ENCODE measurements at places on chromosomes 7 and 10. TPM values are rescaled to one million over a fixed set of nuclear protein-coding genes. Genes with fewer than 3 reads are reported as not detected.

GRCh38 chr7:604001-604883 lies 84.6 kb upstream of the PDGFA start:
- peak; percentile 84 for DNase-seq
- H3K4me1 ChIP-seq, result peaks cover 59% of the 10 kb centered on the region
- H3K4me3 ChIP-seq, result no peak overlapping the region

- H3K4me3 ChIP-seq, result no peak overlapping the region
- H3K36me3 ChIP-seq, result no peaks in the 10 kb centered on the region
- H3K27me3 ChIP-seq, result no peaks in the 10 kb centered on the region
Measured at GRCh38 chr7:11208883-11209465, 235.3 kb downstream of the PHF14 start.

DNA sequence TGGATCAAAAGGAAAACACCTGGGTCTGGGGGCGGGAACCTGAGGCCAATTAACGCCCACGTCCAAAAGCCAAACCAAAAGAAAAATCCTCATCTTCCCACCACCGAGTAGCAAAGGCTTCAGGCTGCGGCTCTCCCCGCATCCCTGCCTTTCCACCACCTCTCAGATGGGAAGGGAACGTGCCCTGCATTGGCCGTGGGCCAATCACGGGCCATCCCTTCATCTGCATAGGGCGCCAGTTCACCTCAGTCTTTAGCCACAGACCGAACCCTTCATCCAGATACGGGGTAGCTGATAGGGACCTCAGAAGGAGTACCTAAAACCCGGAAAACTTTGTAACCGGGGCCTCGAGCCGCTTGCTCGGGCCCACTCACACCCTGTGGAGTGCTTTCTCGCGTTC lies 626 bp downstream of the PRPF18 start:
- H3K4me3 ChIP-seq, result peak overlapping the region; percentile 78
- H3K27ac ChIP-seq, result no peak overlapping the region
- peaks cover 12% of the 10 kb centered on the region for H3K27me3 ChIP-seq
- DNase-seq, result no peak

DNA sequence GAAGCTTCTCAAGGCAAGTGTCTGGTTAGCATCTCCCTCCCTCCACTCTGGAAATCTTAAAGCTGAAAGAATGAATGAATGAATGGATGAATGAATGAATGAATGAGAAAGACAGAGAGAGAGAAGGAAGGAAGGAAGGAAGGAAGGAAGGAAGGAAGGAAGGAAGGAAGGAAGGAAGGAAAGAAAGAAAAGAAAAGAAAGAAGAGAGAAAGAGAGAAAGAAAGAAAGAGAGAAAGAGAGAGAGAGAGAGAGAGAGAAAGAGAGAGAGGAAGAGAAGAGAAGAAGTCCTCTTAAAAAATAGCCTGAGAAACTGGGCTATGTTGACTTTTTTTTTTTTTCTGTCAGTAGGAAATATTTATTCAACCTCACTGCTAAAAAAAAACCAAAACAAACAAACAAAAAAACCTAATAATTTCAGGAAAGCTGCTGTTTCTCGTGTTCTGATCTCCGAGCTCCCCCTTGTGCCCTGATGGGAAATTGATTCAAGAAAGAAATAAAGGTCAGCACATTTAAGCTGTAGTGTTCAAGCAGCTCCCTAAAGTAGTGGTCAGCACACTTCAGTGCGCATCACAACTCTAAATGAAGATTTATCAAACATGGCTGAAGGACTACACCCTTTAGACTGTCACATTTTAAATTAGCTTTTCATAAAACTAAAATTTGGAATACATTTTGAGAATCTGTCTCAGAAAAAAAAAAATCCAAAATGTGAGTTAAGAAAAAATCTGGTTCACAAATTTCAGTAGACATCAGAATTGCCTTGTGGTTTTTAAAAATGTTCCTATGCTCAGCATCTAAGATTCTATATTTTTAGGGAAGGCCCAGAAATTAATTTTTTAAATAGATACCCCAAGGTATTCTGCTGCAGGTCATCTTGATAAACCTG lies 154.3 kb downstream of the ELAPOR2 start:
- no peak overlapping the region for H3K27ac ChIP-seq
- no peaks in the 10 kb centered on the region for H3K36me3 ChIP-seq
- H3K27me3 ChIP-seq, result no peaks in the 10 kb centered on the region
- H3K4me3 ChIP-seq, result no peak overlapping the region
- DNase-seq, result peak; percentile 35

DNA sequence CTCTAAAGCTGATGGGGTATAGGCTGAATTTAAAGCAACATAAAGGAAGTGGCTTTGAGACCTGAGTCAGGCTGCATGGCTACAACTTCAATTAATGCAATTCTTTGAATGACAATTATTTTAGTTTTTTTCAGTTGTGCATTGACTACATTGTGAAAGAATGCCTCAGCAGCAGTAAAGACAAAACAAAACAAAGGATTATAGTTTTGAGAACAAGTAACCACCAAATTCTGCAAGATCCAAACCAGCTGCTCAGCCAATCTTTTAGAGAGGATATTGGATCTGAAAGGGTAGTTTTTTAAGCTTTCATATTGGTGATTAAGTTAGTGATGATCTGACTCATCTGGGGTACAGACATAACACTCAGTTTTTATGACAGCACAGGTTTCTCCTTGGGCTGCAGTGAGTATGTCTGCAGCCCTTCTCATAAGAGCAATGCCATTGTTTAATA lies 40.6 kb upstream of the ABCA13 start:
- H3K27me3 ChIP-seq, result no peaks in the 10 kb centered on the region
- H3K36me3 ChIP-seq, result no peaks in the 10 kb centered on the region
- no peak for DNase-seq
- H3K4me1 ChIP-seq, result no peaks in the 10 kb centered on the region
- no peak overlapping the region for H3K4me3 ChIP-seq

DNA sequence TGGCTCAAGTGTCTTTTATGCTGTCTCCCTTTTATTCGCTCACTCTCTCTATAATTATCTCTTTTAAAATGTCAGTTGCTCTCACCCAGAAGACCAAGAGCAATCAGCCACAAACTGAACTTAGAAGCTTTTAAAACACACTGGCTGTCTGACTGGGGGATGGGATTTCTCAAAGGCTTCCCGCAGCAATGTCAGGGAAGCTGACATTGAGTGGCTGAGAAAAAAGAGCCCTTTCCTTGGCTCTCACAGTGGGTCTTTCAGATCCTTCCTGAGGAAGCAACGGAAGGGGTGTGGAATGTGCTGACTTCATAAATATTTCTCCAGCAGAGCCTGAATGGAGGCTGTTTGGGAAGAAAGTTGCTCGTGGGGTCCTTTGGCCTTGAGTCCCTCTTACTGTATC lies 445.7 kb upstream of the C7orf33 start:
- DNase-seq, result peak; percentile 7
- no peaks in the 10 kb centered on the region for H3K27me3 ChIP-seq
- no peaks in the 10 kb centered on the region for H3K4me1 ChIP-seq
- H3K27ac ChIP-seq, result no peak overlapping the region
- H3K4me3 ChIP-seq, result no peak overlapping the region
- no peaks in the 10 kb centered on the region for H3K36me3 ChIP-seq

- peak; percentile 64 for DNase-seq
- H3K4me3 ChIP-seq, result no peak overlapping the region
- peaks cover 73% of the 10 kb centered on the region for H3K4me1 ChIP-seq
- H3K36me3 ChIP-seq, result no peaks in the 10 kb centered on the region
Measured at GRCh38 chr10:78934532-78934898, 134.3 kb upstream of the ZMIZ1 start.

- H3K27me3 ChIP-seq, result no peaks in the 10 kb centered on the region
- H3K4me3 ChIP-seq, result no peak overlapping the region
- no peak overlapping the region for H3K27ac ChIP-seq
Measured at GRCh38 chr10:80182986-80183385, 22.4 kb downstream of the ANXA11 start.

GRCh38 chr10:51911723-51912122 lies 212.3 kb upstream of the CSTF2T start:
- no peak overlapping the region for H3K4me3 ChIP-seq
- no peak for DNase-seq
- H3K27ac ChIP-seq, result no peak overlapping the region

DNA sequence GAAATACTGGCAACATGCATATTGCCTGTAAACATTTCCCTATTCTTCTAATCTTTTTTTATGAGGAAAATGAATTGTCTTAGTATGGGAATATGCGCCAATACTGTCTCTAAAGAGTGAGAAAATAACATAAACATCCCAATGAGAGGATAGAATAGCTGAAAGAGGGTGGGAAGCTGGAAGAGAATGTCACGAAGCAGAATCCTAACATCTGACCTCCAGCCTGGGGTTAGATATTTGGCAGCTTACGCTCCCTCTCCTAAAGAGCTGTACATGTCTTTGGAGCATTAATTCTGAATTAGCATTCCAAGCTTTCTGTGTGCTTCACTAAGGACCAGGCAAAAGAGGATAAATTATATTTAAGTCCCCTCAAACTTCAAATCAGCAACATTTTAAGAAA lies 31.6 kb upstream of the SLC16A12 start:
- H3K27me3 ChIP-seq, result no peaks in the 10 kb centered on the region
- DNase-seq, result peak; percentile 74
- no peaks in the 10 kb centered on the region for H3K4me1 ChIP-seq
- H3K27ac ChIP-seq, result no peak overlapping the region
- H3K36me3 ChIP-seq, result no peaks in the 10 kb centered on the region
- H3K4me3 ChIP-seq, result no peak overlapping the region

- DNase-seq, result no peak
- H3K4me1 ChIP-seq, result no peaks in the 10 kb centered on the region
- H3K36me3 ChIP-seq, result no peaks in the 10 kb centered on the region
- no peaks in the 10 kb centered on the region for H3K27me3 ChIP-seq
- H3K4me3 ChIP-seq, result no peak overlapping the region
Measured at GRCh38 chr7:40587419-40587818, 452.6 kb downstream of the SUGCT start.

DNA sequence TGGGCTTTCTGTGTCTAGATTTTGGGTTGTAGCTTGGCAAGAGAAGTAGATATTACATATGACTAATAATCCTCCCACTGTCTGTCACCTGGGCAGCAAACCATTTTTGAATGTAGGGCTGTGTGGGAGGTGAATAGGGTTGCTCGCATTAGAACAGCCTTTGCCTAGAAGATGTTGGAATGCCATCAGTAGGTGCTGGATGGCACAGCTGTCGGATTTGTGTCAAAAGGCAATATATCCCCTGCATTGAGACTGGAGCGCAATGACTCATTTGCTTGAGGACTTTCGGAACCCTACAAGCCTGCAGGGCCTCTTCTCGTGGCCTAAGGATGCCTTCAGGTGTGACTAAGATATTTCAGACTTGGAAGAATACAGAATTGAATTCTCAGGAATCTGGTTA lies 323.8 kb downstream of the GPR158 start:
- no peak overlapping the region for H3K27ac ChIP-seq
- H3K4me1 ChIP-seq, result no peaks in the 10 kb centered on the region

DNA sequence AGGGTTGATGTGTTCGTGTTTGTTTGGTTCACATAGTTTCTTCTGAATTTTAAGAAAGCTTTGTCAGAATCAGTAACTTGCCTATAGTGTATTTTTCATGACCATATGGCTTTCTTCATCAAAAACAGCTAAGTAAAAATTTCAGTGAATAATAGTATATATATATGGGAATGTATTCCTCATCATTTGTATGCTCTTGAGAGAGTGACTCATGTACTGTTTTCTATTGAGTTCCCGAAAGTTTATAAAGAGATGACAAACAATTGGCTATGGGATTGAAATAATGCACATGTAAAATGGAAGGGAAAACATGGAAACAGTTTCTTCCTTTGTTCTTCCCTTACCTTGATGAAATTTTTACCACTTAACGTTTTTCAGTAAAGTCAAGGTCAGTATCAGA lies 56.4 kb downstream of the KAT6B start:
- H3K4me3 ChIP-seq, result no peak overlapping the region
- peak; percentile 25 for DNase-seq
- no peaks in the 10 kb centered on the region for H3K27me3 ChIP-seq
- H3K36me3 ChIP-seq, result no peaks in the 10 kb centered on the region
- H3K27ac ChIP-seq, result no peak overlapping the region

- H3K36me3 ChIP-seq, result no peaks in the 10 kb centered on the region
- peaks cover 3% of the 10 kb centered on the region for H3K27me3 ChIP-seq
Measured at GRCh38 chr10:128009372-128010126, 102.6 kb downstream of the PTPRE start.

GRCh38 chr10:58052772-58053171 lies 214.9 kb downstream of the IPMK start:
- no peaks in the 10 kb centered on the region for H3K27me3 ChIP-seq
- H3K36me3 ChIP-seq, result no peaks in the 10 kb centered on the region
- no peaks in the 10 kb centered on the region for H3K4me1 ChIP-seq
- no peak for DNase-seq

DNA sequence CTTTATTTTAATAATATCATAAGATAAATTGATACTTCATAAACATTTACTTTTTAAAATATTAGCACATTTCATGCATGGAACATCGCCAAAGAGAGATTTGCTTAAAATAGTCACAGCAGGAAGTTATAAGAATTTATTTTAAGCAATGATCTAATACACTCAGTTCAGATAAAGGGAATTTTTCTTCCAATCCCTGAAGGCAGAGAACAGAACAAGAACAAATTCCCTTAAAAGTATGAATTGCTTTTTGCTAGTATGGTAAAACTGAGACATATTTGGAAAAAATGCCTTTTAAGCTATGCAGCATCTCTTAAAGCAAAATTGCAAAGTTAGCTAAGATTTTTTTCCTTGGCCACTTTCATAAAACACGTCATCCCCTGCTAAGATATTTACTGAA lies 91.0 kb downstream of the SEMA3D start:
- H3K27ac ChIP-seq, result no peak overlapping the region
- DNase-seq, result peak; percentile 89
- H3K27me3 ChIP-seq, result no peaks in the 10 kb centered on the region

DNA sequence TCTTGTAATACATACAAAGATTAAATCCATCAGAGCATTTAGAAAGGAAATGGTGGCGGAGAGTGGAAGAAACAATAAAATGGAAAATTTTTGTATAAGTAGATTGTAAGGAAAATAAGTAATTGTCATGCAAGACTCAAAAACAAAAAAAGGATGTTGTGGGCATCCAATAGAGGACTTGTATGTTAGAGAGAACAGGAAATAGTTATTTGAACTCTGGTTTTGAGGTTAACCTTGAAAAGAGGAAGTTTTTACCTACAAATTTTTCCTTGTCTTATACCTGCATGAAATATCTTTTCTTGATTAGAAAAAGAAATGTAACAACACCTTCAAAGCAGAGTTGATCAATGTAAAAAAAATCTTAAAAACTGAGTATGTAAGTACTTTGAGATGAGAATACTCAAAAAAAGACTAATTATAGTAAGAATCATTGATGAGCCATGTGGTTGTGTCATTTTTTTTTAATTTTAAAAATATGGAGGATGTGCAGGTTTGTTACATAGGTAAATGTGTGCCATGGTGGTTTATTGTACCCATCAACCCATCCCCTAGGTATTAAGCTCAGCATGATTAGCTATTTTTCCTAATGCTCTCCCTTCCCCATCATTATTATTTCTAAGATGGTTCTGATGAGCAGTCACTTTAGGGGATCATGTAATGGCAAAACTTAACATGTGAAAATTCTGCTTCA lies 11.9 kb downstream of the TMEM106B start:
- H3K36me3 ChIP-seq, result peaks cover 10% of the 10 kb centered on the region
- no peak overlapping the region for H3K27ac ChIP-seq
- H3K4me3 ChIP-seq, result no peak overlapping the region
- no peak for DNase-seq
- H3K4me1 ChIP-seq, result no peaks in the 10 kb centered on the region
- no peaks in the 10 kb centered on the region for H3K27me3 ChIP-seq

Gene COG5
- total RNA-seq, result 45.5 TPM

Gene WIPF3
- total RNA-seq, result 6.1 TPM

Gene CALHM1
- not detected for total RNA-seq

Gene PILRA
- total RNA-seq, result 1.3 TPM

Gene OGA
- 105 TPM for total RNA-seq

Gene KCNMA1
- 18.2 TPM for total RNA-seq

Gene TMEM225B
- total RNA-seq, result 0.89 TPM

Gene OPN4
- total RNA-seq, result 0.04 TPM

All from muscle of leg (tissue), 16 donors.